ENCODE measurements at places on chromosomes 2 and 18. TPM values are rescaled to one million over a fixed set of nuclear protein-coding genes. Genes with fewer than 3 reads are reported as not detected.

- H3K36me3 ChIP-seq, result no peaks in the 10 kb centered on the region
- H3K27ac ChIP-seq, result no peak overlapping the region
- no peak overlapping the region for H3K4me3 ChIP-seq
- DNase-seq, result no peak
- H3K27me3 ChIP-seq, result no peaks in the 10 kb centered on the region
These were observed 566.0 kb downstream of the STK39 start for GRCh38 chr2:167681234-167682015.

The ST8SIA5 gene
- total RNA-seq, result not detected

DNA sequence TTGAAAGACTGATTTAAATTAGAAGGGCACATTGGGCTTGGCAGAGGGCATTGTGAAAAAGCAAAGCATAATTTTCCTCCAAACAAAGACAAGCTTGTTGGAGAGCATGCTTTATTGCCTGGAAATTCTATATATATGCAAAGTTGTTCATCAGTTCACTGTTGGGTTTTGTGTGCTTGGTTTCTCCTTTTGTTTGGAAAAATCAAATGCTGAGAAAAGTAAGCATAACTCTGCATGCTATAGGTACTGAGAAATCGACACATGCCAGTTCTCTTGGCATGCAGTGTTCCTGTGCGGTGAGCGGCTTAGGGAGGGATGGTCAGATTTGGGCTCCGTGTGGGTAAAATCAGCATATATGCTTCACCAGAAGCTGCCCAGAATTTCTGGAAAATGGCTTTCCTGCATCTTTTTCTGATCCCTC, 161.0 kb downstream of the RAPGEF4 start:
- no peak overlapping the region for H3K4me3 ChIP-seq

The NMUR1 gene
- total RNA-seq, result not detected

DNA sequence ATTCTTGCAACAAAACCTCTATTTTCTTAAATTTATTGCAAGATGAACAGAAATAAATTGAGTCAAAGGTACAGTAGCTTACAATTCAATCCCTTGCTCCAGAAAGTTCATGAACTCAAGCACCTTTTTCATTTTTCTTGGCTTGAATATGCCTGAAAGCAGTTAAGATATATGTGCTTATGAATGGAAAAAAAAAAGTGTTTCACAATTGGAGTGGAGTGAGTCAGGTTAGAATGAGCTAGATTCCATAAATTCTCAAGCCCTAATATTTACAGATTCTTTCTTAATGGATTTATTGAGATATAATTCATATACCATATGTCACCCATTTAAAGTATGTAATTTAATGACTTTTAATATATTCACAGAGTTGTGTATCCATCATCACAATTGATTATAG, 39.6 kb upstream of the NEMP2 start:
- H3K36me3 ChIP-seq, result no peaks in the 10 kb centered on the region
- no peak overlapping the region for H3K4me3 ChIP-seq
- H3K4me1 ChIP-seq, result peaks cover 26% of the 10 kb centered on the region
- H3K27ac ChIP-seq, result no peak overlapping the region
- no peaks in the 10 kb centered on the region for H3K27me3 ChIP-seq
- DNase-seq, result no peak

- no peak overlapping the region for H3K4me3 ChIP-seq
- no peaks in the 10 kb centered on the region for H3K27me3 ChIP-seq
- H3K36me3 ChIP-seq, result peaks cover 10% of the 10 kb centered on the region
- peaks cover 96% of the 10 kb centered on the region for H3K4me1 ChIP-seq
- peak; percentile 43 for DNase-seq
These were observed 59.6 kb downstream of the ZNF516 start for GRCh38 chr18:76435316-76435989.

- no peaks in the 10 kb centered on the region for H3K36me3 ChIP-seq
- H3K4me1 ChIP-seq, result peaks cover 35% of the 10 kb centered on the region
- H3K4me3 ChIP-seq, result peak overlapping the region; percentile 92
- DNase-seq, result no peak
- H3K27ac ChIP-seq, result peak overlapping the region; percentile 82
- H3K27me3 ChIP-seq, result no peaks in the 10 kb centered on the region
These were observed 614 bp upstream of the FKBP1B start for GRCh38 chr2:24048769-24049484.

The SERPINB13 gene
- total RNA-seq, result 131 TPM

- no peak overlapping the region for H3K4me3 ChIP-seq
- peaks cover 6% of the 10 kb centered on the region for H3K4me1 ChIP-seq
- no peaks in the 10 kb centered on the region for H3K27me3 ChIP-seq
- no peak overlapping the region for H3K27ac ChIP-seq
These were observed 107.1 kb downstream of the CDC42EP3 start for GRCh38 chr2:37564356-37564755.

GRCh38 chr2:235227590-235227989, 266.3 kb upstream of the AGAP1 start:
- no peaks in the 10 kb centered on the region for H3K27me3 ChIP-seq
- no peak overlapping the region for H3K4me3 ChIP-seq
- DNase-seq, result no peak
- H3K27ac ChIP-seq, result no peak overlapping the region

- peaks cover 45% of the 10 kb centered on the region for H3K4me1 ChIP-seq
- DNase-seq, result no peak
- peak overlapping the region; percentile 70 for H3K27ac ChIP-seq
- no peaks in the 10 kb centered on the region for H3K36me3 ChIP-seq
- H3K27me3 ChIP-seq, result no peaks in the 10 kb centered on the region
These were observed 63.7 kb downstream of the BABAM2 start for GRCh38 chr2:27954221-27954673.

DNA sequence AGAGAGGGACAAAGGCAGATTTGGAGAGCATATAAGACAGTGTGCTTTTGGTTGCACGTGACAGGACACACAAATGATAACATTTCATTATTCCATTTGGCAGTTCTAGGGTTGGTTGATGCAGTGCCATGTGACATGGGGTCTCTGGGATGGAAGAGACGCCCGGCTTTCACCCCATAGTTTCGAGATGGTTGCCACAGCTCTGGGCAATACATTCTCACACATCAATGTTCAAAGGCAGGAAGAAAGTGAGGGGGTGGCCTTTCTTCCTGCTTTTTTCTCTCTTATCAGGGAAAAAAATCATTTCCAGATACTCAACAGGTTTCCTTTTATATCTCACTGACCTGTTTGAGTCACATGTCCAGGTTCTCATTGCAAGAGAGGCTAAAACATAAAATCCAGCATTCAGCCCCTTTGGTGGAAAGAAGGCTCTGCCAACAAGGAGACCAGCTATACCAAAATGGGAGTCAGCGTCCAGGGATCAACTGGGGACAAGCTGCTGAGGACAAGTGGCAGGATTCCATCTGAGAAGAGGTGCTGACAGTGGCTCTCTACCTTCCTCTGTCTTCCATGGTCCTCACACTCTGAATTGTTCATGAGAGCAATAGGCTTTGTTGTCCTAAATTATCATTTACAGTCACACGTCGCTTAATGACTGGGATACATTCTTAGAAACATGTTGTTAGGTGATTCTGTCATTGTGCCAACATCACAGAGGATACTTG, 29.1 kb upstream of the ANKRD44 start:
- H3K27me3 ChIP-seq, result no peaks in the 10 kb centered on the region
- H3K4me3 ChIP-seq, result no peak overlapping the region
- DNase-seq, result no peak
- H3K36me3 ChIP-seq, result no peaks in the 10 kb centered on the region

The SATB2 gene
- total RNA-seq, result 7.4 TPM

DNA sequence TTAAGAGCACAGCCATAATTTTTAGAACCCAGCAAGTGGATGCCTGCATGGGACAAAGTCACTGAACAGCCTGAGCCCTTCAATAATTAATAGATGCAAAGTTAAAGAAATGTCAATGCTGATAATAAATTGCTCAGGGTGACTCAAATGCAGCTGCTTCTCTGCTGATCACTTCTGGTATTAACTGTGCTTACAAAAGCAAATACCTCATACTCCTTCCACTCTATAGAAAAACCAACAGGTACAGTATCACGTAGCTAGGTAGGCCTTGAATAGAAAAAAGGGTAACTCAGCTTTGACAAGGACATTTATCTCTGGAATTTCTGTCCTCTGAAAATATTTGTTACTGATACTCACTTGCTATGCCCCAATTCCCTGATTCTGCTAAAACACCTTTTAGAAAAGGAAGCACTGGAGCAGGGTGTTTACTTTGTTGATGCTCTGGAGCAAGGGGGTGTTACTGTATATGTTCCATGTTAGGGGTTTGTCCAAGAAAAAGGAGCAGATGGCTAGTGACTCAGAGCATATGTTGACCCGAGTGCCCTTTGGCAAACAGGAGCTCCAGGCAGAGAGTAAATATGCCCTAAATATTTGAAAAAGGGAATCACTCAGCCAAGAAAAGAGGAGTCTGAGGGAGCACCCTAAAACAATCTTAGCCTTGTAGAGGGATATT, 59.1 kb upstream of the RTN4 start:
- H3K4me1 ChIP-seq, result peaks cover 19% of the 10 kb centered on the region
- H3K4me3 ChIP-seq, result no peak overlapping the region

- no peaks in the 10 kb centered on the region for H3K27me3 ChIP-seq
- DNase-seq, result no peak
- H3K27ac ChIP-seq, result peak overlapping the region; percentile 12
- no peak overlapping the region for H3K4me3 ChIP-seq
- H3K36me3 ChIP-seq, result peaks cover 24% of the 10 kb centered on the region
- H3K4me1 ChIP-seq, result no peaks in the 10 kb centered on the region
These were observed 24.9 kb downstream of the ACAA2 start for GRCh38 chr18:49788327-49788898.

The LHCGR gene
- not detected for total RNA-seq

- no peak for DNase-seq
- H3K4me1 ChIP-seq, result no peaks in the 10 kb centered on the region
- H3K27me3 ChIP-seq, result no peaks in the 10 kb centered on the region
These were observed 78.6 kb downstream of the SH3YL1 start for GRCh38 chr2:185221-185620.

The CFAP65 gene
- total RNA-seq, result not detected

The KLF11 gene
- 30.4 TPM for total RNA-seq

The TBR1 gene
- not detected for total RNA-seq

The ANKRD36C gene
- total RNA-seq, result 36.6 TPM

The PROKR1 gene
- not detected for total RNA-seq

The C18orf54 gene
- 1.7 TPM for total RNA-seq

DNA sequence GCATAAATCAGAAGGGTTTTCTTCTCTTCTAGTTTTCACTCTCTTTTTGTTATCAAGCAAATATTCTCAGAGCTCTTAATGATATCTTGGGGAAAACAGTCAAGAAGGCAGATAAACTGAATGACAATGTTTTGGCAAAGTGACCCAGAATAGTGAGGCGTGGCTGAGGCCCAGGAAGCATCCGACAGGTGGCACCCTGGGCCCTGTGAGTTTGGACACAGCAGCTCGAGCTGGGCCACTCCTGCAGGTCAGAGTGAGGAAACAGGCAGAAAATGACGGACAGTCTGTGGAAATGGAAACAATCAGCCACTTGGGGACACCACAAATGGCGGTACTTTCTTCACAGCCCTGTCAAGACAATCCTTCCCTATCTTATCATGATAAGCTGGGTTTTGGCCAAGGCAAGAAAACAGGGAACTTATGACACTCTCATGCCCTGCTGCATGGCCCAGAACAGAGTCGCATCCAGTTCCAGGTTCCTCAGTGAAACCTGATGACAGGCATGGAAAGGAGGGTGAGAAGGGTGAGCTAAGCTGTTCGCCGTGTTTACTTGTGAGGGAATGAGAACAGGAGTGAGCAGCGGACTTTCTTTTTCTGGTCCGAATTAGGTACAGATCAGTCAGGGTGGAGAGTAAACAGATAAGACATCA, 32.1 kb downstream of the MRPL44 start:
- no peak overlapping the region for H3K27ac ChIP-seq
- DNase-seq, result no peak
- H3K4me1 ChIP-seq, result no peaks in the 10 kb centered on the region
- no peaks in the 10 kb centered on the region for H3K36me3 ChIP-seq

DNA sequence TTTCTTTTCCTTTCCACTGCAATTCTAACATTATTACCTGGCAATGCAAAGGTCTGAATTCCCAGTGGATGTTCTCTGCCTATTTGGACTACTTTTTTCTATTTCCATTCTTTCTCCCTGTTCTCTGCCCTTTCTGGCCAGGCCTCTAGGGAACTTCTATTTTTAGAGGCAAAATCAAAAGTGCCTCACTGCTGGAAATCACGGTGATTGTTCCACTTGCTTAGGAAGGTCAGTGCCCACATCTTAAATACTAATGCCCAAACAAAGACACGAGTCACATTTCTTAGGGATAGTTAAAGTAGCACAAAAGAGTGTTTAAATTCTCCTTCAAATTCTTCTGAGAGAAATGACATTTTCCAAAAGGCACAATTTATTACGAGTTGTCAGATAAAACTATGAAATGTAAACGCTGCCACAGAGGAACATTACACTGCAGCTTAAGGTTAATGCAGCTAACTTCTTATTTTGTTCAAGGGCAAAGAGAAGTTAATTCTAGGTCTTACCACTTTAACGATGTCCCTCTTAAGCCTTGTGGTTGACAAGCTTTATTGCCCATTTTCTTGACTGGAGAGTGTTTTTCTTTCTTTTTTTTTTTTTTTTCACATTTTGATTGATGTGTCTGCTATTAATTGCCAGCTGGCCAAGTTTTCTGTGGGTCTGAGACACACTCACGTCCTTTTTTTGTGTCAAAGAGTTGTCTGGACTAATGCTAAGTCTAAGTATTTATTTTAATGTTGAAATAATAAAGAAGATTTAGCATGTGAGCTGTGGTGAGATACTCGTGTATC, 34.7 kb downstream of the ST6GAL2 start:
- H3K4me1 ChIP-seq, result no peaks in the 10 kb centered on the region
- no peak overlapping the region for H3K27ac ChIP-seq
- H3K4me3 ChIP-seq, result no peak overlapping the region
- no peaks in the 10 kb centered on the region for H3K36me3 ChIP-seq

GRCh38 chr18:8174771-8175170, 434.5 kb upstream of the RAB12 start:
- H3K4me1 ChIP-seq, result peaks cover 11% of the 10 kb centered on the region
- no peak overlapping the region for H3K4me3 ChIP-seq
- no peak overlapping the region for H3K27ac ChIP-seq
- H3K36me3 ChIP-seq, result no peaks in the 10 kb centered on the region

The LOXL3 gene
- 6.1 TPM for total RNA-seq

The PLGLB2 gene
- total RNA-seq, result 2.0 TPM
